Neuronal stem cell (in vitro differentiated cells): ENCODE measurements at places on chromosomes 6 and 20.

DNA sequence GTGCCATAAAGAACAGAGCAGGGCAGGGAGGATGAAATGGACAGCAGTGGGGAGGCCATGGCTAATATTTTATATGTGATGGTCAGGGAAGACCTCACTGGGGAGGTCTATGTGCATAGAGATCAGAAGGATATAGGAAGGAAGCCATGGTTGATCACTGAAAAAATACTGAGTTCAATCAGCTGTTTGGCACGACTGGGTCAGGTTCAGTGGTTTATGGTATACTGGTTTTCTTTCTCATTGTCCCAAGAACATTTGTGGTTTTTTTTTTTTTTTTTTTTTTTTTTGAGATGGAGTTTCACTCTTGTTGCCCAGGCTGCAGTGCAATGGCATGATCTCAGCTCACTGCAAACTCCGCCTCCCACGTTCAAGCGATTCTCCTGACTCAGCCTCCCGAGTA lies 78.3 kb upstream of the TIAM2 start:
- DNase-seq, result no peak

GRCh38 chr6:81808851-81809570 lies 56.5 kb upstream of the TENT5A start:
- DNase-seq, result no peak

DNA sequence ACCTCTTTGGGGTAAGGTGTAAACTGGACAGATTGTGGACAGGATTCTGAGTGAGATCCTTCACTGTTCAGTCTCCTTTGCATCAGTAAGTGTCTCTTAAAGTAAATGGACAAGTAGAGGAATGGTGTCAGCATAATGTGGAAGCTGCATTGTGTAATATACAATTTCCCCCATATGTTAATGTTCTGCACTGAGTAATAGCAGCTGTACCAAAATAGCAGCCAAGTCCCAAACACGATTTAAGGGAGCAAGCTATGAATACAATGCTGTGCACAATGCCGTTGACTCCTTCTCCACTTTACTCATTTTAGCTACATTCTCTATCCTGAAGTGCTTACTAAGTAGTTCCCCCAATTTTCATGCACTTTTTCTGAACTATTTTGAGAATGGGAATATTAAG lies 21.1 kb upstream of the TRIM26 start:
- DNase-seq, result no peak

DNA sequence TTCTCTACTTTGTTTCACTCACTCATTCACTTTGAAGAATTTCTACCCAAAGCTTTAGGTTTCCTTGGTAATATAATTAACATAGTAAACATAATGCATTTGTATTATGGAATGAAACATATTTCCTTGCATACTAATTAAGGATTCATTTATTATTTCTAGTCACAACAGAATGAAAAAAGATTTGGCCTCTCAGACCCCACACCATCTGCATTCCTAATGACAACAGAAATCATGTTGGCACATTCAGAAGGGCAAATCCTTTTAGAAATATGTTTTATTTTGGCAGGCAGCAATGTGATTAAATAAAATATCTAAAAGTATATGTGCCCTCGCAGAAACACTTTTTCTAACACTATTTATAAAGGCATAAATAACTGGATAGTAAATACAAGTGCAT lies 163.4 kb downstream of the HTR1B start:
- DNase-seq, result no peak

DNA sequence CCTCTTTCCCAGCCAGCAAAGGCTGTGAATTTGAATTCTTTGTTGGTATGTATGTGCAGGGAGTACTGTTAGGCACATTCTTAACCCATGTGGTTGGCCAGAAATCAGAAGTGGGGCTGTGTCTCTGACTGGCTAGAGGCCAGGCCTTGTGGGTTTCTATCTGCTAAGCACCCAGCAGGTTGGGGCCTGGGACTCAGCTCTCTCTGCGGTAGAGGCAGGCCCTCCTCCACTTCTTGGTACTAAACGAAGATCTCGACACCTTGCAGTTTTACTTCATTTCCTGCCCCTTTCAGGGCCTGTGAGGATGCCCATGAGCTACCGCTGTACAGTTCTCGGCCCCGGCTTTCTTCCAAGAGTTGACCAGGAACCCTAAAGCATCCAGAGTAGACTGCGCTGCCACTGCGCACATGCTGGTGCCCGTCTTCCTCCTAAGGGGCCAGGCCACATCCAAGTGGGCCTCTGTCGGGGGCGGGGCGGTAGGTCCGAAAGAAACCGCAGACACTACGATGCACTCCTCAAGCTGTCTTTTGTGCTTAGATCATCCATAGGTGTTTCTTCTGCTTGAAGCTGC lies 51.1 kb downstream of the TCP11 start:
- DNase-seq, result no peak

GRCh38 chr6:3209114-3210023 lies 18.1 kb downstream of the TUBB2B start:
- no peak for DNase-seq
